NCI-H510A treated with DMSO at 0.1 percent for 48 hours (cell line): ENCODE measurements at places on chromosomes 2 and 18.
A peak's percentile ranks its signal among the peaks of the same experiment; 100 is the strongest.

GRCh38 chr2:60267122-60267521 lies 286.3 kb downstream of the BCL11A start:
- DNase-seq: no peak

GRCh38 chr2:20330192-20330591 lies 20.5 kb downstream of the PUM2 start:
- DNase-seq: no peak

- DNase-seq: no peak
These were observed 83.6 kb upstream of the CYP1B1 start for GRCh38 chr2:38159597-38159996.

GRCh38 chr18:60982329-60982695 lies 350.9 kb upstream of the CDH20 start:
- no peak for DNase-seq

- no peak for DNase-seq
These were observed 17.1 kb downstream of the DYNAP start for GRCh38 chr18:54608028-54608642.

DNA sequence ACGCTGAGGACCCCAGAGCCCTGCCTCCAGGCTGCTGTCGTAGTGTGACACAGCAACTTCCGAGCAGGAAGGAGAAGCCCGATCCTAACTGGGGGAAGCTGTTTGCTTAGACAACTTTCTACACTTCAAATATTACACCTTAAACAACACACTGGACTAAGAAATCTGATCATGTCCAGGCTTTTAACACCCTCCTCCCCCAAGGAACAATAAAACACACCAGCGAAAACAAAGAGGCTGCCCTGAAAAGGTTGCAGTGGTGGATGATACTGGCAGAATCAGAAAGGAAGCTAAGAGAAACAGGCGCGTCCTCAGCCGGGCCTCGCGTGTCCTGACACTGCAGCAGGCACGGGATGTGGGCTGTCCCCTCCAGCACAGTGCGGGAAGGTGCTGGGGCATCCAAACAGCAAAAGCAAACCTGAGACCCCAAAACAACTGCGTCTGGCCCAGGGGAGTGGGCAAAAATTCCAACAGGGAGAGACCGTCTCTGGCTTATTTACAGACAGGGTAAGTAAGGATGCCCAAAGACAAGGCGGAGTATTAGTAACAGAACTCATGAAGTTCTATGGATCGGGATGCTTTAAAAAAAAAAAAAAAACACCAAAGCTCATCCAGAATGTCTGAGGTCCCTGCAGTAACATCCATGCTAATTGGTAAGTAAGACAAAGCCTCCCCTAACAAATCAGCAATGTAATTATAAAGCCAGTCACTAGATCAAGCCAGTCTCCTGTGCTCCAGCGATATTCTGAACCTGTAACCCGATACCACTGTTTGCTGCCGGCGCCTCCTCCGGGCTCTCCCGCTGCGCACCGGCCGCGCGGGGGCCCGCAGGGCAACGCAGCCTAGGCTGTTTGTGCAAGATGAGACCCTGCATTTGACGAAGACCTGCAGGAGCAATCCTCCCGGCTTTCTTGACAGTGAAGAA lies 9.0 kb downstream of the SERTAD2 start:
- peak; percentile 89 for DNase-seq

GRCh38 chr2:102678442-102678841 lies 59.1 kb downstream of the SLC9A2 start:
- DNase-seq: no peak

- no peak for DNase-seq
These were observed 560.5 kb upstream of the HS6ST1 start for GRCh38 chr2:128879161-128879560.

DNA sequence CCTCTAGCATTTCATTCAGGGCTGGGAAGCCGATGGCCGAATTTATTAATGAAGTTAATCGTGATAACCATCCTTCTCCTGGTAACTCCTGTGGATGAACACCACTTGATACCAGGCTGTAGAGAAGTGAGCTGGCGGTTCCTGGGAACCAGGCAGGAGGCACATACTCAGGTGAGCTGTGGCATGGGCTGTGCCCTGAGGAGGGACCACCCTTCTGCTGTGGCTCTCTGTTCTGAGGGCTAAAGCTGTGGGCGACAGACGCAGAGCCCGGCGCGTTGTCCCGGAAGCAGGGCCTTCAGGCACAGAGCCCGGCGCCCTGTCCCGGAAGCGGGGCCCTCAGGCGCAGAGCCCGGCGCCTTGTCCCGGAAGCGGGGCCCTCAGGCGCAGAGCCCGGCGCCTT lies 462.3 kb upstream of the SALL3 start:
- no peak for DNase-seq
